ENCODE measurements at places on chromosomes 13 and 19.

- no peak for DNase-seq
Observed at GRCh38 chr13:92807353-92807752, 419.3 kb upstream of the GPC6 start.

DNA sequence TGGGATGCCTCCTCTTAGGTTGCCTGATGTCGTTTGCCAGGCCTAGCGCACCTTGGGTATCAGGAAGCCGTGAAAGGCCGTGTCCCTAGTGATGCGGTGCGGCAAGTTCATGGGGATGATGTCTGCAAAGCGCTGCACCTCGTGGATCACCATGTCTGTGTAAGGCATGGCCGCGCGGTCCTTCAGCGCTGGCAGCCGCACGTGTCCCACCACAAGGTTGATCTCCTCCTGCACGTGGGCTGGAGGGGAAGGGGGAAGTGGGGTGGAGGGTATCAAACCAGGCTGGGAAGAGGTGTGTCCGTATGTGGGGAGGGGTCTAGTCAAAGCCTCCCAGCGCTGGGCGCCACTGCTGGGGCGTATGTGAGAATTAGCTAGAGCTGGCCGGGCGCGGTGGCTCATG lies 23.2 kb downstream of the EGLN2 start:
- DNase-seq, result no peak

- no peak for DNase-seq
Observed at GRCh38 chr19:33705090-33705847, 83.5 kb downstream of the CHST8 start.

DNA sequence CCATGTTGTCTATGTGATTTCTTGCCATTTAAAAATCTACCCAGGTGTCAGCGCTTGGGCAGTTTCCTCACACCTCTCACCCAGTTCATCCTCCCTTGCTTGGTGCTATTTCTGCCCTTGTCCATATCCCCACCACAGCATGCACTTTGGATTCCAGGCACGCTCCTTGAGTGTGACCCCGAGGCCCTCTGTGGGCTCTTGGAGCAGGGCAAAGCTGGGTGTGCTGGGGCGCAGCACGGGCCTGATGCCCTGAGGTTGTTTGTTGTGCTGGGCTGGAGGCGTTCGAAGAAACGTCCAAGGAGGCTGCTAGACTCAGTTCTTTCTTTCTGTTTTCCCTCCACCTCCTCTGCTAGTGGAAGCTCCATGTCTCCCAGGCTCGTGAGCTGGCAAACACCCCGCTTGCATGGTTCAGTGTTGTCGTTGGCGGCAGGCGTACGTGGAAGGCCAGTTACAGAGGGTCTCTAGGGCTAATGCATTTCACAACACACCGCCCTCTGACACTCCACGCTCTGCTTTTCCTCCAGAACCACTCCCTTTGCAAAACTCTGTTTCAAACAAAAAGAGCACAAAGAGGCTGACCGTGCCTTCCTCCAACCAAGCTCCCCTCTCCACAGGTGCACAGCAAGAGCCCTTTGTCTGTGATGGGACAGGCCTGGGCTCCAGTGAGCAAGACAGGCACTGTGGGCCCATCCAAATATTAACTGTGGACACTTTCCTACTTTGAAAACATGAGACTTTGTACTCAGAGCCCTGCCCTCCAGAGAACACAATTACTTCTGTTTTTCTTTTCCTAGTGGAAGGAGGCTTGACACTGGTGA lies 117.7 kb upstream of the GJB6 start:
- no peak for DNase-seq

- DNase-seq, result no peak
Observed at GRCh38 chr13:51425410-51426042, 27.3 kb downstream of the INTS6 start.

GRCh38 chr19:18441804-18442788 lies 4.2 kb upstream of the ISYNA1 start:
- DNase-seq, result no peak

GRCh38 chr19:56170261-56170660 lies 5.5 kb upstream of the GALP start:
- DNase-seq, result no peak

GRCh38 chr13:93687261-93687660 lies 460.7 kb downstream of the GPC6 start:
- DNase-seq, result no peak

DNA sequence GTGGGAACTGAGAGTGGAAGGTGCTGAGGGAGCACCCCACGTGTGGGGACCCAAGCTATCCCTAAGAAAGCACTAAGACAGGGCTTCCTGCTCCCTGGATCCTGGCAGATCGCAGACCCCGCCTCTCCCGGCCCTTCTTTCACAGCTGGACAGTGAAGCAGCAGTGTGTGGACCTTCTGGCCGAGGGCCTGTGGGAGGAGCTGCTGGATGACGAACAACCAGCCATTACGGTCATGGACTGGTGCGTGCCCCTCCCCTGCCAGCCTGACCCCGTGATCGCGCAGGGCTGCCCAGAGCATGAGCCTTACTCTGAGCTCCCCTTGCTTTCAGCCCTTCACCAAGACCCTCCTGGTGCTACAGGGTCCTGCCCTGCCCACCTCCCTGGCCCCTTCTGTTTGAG lies 2.3 kb downstream of the NCCRP1 start:
- DNase-seq, result no peak

DNA sequence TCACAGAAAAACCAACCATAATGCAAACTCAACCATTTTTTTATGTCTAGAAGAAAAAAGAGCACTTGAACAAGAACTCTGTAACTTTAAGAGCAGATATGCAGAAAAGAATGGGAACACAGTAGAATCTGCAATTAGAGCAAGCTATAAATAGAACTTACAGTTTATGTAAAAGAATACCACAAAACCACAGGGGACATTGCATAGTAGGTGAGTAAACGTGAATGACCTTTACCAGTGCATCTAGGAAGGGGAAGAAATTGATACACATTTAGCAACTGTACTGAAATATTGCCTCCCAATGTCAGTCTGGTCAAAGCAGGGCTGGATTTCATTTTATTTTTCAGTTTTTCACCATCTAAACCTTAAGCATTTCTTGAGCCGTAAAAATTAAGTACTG lies 242.2 kb upstream of the EDNRB start:
- DNase-seq, result no peak

GRCh38 chr13:20337884-20338551 lies 105.9 kb upstream of the GJB6 start:
- DNase-seq, result no peak

GRCh38 chr19:18259893-18260292 lies 14.4 kb downstream of the IQCN start:
- no peak for DNase-seq

DNA sequence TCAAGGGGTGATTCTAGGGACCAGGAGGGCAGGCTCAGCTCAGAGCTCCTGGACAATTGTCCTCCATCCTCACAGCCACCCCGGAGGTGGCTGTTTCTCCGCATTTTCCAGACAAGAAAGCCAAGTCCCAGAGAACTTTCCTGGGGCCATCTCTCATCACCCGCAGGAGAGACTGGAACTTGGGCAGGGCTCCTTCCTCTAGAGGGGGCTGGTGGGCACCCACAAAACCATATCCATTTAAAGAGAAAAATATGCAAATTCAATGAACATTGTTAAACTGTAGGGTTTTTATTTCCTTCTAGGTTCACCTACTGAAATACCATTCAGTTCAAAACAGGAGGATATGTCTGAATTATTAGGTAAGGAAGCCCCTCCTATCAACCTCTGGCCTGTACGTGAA lies 16.6 kb downstream of the SPACA7 start:
- no peak for DNase-seq

DNA sequence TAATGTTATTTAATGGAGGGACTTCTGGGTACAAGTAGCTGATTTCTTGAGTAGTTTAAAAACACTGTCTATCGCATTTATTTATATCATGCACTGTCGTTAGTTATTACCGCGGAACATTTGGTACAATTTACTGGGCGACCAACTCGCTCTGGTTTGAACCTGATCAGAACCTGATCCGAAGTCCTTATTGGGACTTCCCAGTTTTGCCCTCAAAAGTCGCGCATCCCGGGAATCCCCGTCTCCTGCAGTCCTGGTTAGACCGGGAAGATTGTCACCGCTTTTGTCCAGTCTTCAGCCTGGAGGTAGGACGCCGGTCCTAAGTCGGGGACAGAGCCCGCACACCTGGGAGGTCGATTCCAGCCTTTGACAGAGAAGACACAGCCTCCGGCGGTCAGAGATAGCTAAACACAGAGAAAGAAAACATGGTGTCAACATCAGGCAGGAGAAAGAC lies 694 bp downstream of the CLN5 start:
- peak; percentile 4 for DNase-seq

GRCh38 chr19:15283141-15283883 lies 49.0 kb downstream of the BRD4 start:
- DNase-seq, result peak; percentile 25

GRCh38 chr13:83332751-83333150 lies 549.5 kb downstream of the SLITRK1 start:
- no peak for DNase-seq

DNA sequence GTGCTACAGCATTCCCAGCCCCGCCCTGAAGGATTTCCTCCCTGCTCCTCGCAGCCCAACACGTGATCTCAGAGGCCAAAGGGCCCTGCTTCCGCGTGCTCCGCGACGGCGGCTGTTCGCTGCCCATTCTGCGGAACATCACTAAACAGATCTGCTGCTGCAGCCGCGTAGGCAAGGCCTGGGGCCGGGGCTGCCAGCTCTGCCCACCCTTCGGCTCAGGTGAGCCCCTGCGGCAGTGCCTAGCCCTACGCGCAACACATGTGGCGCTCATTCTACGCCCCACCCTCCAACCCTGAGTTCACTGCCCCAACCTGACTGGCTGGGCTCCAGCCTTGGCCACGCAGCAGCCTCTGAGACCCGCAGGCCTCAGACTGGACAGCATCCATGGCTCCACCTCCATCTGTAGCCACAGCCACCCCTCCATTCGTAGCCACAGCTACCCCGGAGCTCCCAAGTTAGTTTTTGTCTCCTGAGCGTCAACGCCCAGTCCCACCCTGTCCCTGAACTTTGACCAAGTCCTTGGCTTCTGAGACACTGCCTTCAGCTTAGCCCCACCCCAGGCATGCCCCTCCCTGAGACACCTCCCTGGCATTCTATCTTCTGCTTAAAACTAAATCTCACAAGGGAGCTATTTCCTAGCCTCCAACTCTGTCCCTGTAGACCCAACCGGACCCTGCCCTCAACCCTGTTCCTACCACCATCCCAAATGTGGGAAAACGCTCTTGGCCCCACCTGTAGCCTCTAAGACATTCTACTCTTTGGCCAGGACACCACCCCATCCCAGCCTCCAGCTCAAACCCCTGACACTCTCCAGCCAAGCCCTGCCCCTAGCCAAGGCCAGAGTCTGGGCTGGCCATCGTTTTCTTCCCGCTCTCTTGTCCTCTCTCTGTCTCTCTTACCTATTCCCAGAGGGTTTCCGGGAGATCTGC lies 6.4 kb downstream of the LTBP4 start:
- no peak for DNase-seq

GRCh38 chr13:69524459-69525150 lies 583.0 kb upstream of the ATXN8OS start:
- no peak for DNase-seq

- DNase-seq, result no peak
Observed at GRCh38 chr19:30102239-30102638, 160.2 kb downstream of the URI1 start.

- peak; percentile 28 for DNase-seq
Observed at GRCh38 chr13:99382428-99383133, 75.4 kb upstream of the GPR183 start.

DNA sequence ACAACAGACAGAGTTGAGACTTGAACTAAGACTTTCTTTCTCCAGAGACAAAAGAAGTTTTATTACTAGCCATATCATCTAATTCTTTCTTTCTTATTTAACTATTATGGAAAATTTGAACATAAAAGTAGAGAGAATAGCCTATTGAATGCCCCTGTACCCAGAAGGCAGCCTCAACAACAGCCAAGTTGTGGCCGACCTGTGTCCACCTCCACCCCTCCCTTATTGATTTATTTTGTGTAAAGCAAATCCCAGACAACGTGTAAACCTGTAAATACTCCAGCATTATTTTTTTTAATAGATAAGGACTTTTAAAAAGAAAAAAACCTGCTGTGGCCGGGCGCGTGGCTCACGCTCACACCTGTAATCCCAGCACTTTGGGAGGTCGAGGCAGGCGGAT lies 26.1 kb upstream of the FXYD3 start:
- DNase-seq, result no peak

DNA sequence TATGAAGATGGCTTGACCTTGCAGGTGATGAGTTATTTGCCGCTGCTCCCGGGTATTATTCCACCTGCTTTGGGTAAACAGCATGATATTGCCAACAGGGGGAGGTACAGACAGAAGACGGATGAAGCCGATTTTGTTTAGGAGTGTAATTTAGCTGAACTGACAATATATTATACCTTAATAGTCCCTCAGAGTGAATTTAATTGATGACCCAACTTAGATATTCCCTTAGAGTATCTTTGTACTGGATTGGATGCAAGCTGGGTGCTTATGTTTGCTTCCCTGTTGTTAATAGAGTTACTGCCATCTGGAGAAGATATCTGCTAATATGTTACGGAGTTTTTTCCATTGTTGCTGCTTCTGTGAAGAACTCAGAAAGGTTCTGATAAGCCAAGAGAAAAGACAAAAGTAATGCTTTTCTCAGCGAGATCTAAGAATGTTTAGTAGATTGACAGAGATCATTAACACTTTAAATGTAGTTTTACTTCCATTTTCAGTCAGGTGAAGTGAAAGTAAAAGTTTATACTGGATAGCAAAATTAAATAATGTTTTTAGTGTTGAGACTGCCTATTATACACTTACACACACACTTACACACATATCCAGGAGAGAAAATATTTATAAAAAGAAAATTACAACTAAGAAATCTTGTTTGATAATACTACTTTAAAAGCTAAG lies 2220.8 kb upstream of the PCDH20 start:
- no peak for DNase-seq

GRCh38 chr13:59364641-59365085 lies 799.1 kb downstream of the DIAPH3 start:
- DNase-seq, result no peak

- DNase-seq, result no peak
Observed at GRCh38 chr19:8332976-8333766, 9.9 kb downstream of the KANK3 start.

- no peak for DNase-seq
Observed at GRCh38 chr13:31638577-31638976, 100.7 kb upstream of the RXFP2 start.

DNA sequence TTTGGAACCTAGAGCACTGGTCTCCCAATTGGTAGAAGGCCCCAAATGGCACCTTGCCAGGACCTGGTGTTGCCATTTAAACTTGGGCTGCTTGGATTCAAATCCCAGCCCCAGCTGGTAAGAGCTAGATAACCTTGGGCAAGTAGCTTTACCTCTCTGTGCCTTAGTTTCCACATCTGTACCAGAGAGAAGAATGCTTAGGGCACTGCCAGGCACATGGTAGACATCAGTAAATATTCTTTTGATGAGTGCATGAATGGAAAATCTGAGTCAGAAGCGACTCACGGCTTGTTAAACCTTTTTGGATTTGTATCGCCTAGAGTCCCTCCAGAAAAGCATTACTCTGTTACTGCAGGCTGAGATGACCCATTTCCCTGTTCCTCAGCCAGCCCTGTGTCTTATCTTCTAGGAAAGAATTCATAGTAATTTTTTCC lies 90.9 kb downstream of the SIPA1L3 start:
- DNase-seq, result no peak

- peak; percentile 35 for DNase-seq
Observed at GRCh38 chr19:51777570-51778462, 16.8 kb downstream of the FPR2 start.

- DNase-seq, result no peak
Observed at GRCh38 chr13:65585346-65585745, 1644.8 kb downstream of the PCDH9 start.

Measured in activated CD4-positive, alpha-beta T cell treated with anti-CD3 and anti-CD28 coated beads for 4 hours (primary cell).